NCI-H187 (cell line): ENCODE measurements at places on chromosomes 5 and 9.

DNA sequence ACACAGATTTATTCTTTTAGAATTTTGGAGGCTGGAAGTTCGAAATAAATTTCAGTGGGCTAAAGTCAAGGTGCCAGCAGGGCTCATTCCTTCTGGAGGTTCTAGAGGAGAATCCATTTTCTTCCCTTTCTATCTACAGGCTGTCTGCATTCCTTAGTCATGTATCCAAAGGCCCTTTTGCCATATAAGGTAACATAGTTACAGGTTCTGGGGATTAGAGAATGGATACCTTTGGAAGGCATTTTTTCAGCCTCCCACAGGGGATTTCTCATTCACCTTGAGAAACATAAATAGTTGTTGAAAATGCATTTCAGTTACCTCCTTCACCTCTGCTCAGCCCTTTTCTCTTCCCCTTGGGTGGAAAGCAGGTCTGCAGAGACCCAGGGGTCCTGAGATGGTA lies 280.0 kb upstream of the MAP3K1 start:
- DNase-seq = no peak

- DNase-seq = no peak
These were observed 548.5 kb upstream of the GRAMD2B start for GRCh38 chr5:125874717-125875116.

GRCh38 chr5:72242796-72243475 lies 77.1 kb downstream of the MRPS27 start:
- DNase-seq = no peak

- DNase-seq = no peak
These were observed 5.1 kb downstream of the BHMT2 start for GRCh38 chr5:79074641-79075040.

GRCh38 chr5:15320871-15321270 lies 179.1 kb upstream of the FBXL7 start:
- DNase-seq = no peak

- DNase-seq = no peak
These were observed 100.6 kb upstream of the SELENOP start for GRCh38 chr5:42912184-42912798.

DNA sequence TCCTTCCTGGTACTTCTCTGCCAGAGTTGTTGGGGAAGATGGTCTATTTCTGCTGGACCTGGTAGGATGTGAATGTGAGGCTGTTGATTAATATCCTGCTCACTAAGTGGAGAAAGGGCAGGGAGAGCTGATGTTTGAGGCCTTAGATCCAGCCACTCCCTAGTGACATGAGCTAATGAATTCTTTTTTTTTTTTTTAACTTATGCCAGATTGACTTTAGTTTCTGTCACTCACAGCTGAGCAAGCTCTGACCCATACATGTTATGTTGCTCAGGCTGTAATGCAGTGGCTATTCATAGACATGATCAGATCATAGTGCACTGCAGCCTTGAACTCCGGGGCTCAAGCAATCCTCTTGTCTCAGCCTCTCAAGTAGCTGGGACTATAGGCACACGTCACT lies 75.1 kb upstream of the SPRY4 start:
- DNase-seq = no peak

- no peak for DNase-seq
These were observed 148.2 kb downstream of the TLE4 start for GRCh38 chr9:79719989-79720388.

DNA sequence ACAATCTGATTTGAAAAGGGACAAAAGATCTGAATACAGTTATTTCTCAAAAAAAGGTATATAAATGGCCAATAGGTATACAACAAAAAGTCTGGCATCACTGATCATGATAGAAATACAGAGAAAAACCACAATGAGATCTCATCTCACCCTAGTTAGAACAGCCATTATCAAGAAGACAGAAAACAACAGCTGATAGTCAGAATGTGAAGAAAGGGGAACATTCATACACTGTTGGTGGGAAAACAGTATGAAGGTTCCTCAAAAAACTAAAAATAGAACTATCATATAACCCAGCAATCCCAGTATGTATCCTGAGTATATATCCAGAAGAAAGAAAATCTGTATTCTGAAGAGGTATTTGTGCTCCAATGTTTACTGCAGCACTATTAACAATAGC lies 75.7 kb upstream of the OR2K2 start:
- no peak for DNase-seq

GRCh38 chr9:36126016-36126730 lies 10.4 kb upstream of the GLIPR2 start:
- DNase-seq = no peak

DNA sequence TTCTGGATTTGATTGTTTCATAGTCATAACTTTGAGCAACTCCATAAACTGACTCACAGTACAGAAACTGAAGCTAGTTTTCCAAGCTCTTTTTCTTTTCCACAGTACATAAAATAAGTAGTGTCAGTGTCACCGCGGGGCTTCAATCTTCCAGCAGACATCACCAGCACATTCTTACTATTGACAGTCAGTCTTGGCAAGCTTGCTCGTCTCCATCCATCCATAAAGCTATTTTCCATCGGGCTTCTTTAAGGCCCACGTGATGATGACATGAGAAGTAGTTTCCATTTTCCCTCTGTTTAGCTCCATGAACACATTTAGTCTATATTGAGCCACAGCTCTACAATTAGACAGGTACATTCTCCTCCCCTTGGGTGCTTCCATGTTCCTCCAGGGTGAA lies 443.4 kb downstream of the KDM4C start:
- DNase-seq = no peak

- no peak for DNase-seq
These were observed 12.8 kb upstream of the NDFIP1 start for GRCh38 chr5:142095651-142096330.

DNA sequence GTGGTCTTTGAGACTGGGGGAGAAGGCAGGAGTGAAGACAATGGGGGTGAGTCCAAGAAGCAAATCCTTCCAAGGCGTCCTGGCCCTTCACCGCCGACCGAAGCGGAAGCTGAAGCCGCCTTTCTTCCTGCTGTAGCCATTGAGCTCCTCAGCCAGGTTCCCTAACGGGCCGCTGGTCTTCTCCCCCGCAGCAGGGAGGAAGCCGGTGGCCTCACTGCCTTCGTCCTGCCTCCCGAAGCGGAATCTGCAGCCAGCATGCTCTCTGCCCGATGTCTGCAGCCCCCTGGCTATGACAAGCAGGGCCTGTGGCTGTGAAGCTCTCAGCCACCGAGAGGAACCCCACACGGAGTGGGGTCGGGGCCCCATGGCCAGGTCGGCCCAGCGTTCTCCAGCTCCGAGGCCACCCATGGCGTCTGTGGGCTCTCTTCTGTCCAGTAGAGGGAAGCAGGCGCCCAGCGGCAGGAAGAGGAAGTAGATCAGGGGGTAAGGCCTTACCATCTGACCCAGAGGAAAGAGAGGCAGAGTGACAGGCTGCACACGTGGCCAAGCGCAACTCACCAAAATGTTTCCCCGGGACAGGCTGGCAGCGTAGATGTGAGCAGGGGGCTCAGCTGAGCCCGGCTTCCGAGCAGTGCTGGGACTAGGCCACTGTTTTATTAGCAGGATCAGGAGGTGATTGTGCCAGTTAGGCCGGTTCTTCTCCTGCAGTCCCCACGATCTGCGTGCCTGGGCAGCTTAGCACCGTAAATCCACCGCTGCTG lies 3.1 kb downstream of the QRFP start:
- DNase-seq = no peak

DNA sequence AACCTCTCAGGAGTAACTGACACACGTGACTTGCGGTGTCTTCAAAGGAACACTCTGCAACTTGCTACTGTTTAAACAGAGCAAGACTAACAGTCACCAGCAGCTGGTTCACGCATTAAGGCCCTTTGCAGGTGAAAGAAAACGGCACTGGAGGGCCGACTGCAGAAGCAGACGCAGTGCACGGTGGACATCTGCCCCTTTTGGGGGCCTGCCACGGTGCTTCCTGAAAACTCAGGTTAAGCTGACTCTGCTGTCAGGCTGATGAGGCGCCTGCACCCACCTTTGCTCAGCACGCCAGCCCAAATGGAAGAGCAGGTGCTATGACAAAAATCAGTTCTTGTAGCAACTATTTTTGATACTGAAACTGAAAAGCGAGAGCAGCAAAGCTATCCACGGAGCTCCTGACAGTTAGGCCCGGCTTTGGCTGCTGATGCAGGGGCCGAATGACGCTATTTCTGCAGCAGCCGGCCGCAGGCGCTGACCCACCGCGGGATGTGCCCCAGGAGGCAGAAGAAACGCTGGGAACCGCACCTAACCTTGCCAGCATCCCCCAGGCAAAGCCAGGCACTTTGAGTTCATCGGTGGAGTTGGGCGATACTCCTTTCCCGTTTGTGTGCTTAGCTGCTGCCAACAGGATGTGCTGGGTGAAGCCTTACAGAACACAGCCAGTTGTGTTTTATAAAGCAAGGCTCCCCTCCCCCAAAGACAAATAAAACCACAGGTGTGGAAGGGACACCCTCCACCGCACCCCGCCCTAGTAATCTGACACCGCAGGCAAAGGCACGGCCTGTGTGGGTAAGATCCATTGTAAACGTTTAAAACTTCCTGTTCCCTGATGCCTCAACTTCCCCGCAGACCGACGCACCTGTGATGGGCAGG lies 21.1 kb upstream of the TERT start:
- peak; percentile 90 for DNase-seq

DNA sequence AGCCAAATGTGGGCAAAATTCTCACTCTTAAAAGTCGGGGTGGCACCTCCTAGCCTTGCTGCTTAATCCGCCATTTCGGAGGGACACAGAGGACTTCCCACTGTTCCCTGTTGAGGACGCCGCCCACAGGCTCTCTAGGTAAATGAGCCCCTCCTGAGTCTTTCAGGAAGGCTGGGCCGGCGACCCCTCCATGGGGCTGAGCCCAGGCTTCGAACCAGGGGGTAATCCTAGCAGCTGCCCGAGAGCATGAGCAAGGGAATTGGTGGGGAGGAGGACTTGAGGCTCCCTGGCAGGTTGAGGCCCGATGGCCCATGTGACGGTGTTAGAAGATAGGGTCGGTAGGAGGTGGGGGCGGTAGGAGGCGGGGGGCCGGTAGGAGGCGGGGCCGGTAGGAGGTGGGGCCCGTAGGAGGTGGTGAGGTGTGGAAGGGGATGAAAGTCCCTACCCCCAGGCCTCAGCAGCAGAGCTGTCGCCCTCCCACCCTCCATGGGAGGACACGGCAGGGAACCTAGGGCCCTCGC lies 17.1 kb downstream of the SLC12A7 start:
- no peak for DNase-seq

DNA sequence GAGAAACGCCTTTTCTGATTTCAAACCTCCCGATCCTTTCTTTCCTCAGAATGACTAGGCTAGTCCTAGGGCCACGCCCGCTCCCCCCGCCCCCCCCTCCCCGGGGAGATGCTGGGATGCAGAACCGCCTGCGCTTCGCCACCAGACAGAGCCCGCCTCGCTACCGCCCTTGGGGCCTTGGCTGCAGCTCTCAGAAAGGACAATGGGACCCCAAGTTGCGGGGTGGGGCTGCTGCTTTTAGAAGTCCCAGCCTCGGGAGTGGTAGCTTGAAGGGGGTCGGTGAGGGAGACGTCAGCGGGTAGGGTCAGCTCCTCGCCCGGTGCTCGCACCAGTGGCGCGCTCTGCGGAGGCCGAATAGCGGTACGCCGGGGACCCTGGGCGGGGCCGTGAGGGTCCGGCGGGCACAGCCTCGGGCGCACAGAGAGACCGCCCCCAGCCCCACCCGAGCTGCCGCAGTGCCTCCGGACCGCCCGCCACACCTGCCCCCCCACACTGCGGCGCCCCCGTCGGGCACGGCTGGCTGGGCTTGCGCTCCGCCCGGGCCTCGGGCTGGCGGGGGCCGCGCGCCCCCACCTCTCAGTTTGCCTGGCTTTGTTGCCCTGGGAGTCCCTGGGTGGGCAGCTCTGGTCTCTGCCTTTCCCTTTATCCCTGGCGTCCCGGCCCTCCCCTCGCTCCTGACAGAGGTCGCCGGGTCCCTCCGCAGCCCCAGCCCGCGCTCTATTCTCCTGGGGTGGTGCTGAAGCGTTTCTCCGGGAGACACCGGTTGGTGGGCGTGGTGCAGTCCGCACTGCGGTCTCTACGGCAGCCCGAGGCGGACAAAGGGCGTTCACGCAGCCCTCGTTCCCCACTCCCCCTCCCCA lies 1.2 kb downstream of the MAP1B start:
- peak; percentile 88 for DNase-seq
